GOT3 (cell line): ENCODE measurements at places on chromosomes 7 and 10.

DNA sequence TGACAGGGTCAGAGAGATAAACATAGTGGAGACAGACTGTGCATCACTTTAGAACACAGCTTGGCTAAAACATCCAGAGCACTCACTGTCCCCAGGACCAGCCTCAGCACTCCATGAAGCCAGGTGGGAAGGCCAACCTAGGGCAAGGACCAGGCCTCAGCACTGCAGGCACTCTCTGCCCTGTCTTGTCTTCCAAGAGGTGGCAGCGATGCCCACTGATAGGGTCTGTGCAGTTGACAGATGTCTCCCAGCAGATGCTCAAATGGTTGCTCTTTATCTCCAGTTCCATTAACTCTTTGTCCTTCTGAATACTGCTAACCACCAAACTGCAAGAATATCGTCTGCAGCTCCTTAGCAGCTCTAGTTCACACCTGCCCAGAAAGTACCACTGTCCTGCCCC lies 9.1 kb downstream of the DDX56 start:
- DNase-seq, result no peak

DNA sequence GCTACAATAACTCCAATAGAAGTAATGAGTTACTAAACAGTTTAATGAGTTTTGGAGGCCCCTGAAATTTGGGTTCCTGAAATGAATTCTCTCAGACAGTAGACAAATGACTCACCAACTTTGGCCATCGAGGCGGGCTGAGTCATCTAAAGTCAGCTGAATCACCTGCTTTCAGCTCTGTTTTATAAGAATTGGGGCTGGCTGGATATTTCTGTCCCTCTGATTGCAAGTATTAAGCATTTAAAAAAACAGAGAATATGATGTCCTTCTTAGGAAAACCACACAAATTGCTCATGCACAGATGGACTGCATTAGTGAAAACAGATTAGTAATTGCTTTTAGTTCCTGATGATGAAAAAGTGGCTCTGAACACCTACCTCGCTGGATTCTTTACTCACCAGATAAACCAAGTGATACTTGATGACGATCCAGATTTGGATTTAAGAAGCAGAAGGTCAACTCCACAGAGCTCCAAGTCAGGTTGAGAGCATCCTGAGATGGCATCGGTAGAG lies 59.1 kb downstream of the ZNF365 start:
- no peak for DNase-seq

DNA sequence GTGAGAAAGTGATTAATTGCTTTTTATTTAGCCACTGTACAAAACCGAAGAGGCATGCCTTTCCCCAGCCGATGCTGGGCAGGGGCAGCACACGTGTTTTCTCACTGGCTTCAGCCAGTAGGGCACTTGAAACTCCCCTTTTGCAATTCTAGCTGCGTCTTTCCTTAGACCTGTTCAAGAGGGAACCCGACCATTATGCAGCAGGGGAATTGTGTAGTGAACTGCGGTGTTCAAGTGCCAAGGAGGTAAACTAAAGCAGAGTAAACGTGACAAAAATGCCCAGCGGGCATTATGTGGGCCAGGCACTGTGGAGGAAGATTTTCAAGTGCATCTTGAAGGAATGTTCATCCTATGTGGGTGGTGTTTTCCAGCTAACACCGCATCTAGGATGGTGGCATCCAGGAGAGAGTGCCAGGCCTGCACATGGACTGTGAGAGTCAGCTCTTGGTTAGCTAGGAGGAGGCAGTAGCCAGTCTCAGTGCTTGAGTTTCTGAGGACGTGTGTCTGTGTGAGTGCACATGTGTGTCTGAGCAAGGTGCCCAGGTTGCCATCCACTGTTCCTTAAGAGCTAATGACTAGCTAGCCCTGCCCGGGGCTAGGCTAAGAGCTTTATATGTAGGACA lies 3.3 kb downstream of the WIPF3 start:
- no peak for DNase-seq

GRCh38 chr10:57102236-57102635 lies 741.2 kb upstream of the ZWINT start:
- DNase-seq, result no peak

DNA sequence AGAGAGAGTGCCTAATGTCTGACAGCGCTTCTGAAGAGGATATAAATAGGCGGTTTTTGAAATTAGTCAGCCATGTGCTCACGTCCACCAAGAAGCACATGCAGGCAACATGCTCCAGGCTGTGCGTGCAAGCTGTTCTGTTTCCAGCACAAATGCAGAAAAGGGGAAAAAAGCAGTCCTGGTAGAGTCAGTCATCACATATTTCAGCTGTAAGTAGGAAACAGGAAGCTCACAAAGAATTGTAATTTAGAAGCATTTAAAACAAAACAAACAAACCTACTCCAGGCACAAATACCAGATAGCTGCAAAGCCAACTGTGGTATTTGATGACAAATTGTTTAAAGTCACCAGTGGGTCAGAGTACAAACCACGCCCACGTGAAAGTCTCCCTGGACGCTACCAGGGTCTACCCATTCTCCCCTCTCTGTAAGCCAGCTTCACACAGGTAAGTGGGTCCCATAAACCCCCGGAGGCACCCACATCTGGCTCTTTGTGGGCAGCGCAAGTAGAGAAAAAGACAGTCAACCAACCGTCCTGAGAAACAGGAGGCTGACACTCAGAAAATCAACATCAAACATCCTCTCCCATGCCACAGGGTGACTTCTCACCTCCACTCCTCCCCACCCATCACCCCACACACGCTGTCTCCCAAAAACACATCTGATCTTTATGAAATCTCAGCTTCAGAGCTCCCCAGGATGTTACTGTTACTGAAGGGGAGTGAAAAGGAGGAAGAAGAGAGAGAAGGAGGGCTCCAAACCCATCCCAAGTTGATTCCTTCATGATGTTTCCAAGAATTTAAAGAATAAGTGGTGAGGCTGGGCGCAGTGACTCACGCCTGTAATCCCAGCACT lies 186.4 kb downstream of the FAM107B start:
- no peak for DNase-seq

DNA sequence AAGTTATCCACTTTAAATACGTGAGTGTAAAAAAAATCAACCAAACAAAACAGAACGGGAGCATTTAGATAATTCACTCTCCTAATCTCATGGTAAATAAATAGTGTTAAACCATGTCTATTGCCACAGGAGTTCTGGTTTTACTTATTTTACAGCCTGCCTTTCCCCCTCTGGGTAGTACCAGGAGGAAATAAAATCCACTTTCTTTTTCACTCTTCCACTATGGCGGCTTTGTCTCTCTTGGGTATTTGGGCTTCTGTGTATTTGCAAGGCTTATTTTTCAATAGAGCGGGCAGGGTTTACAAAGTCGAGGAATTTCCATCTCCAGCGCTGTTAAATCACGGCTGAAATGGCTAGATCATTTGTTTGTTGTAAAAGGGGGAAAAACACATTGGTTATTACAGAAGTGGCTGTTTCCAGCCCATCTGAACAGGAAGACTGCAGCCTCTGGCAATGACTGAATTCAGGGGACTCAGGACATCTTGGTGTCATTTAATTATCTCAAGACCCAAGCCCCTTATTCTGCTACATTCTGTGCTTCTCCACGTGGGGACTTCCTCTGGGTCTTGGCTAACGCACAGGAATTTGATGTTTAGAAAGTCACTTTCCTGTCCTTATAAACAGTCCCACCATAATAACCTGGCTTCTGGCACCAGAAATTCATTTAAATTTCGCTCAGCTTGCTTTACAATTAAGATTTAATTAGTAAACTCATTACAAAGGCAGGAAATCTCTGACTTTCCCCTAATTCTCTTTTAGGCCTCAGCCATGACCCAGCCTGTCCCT lies 323.9 kb downstream of the GATA3 start:
- no peak for DNase-seq

- no peak for DNase-seq
Observed at GRCh38 chr10:100744987-100745881, at the start of gene PAX2. Gene PAX2 (plus strand): TSS chr10:100745582. CDS start chr10:100746261, 679 bp downstream.

DNA sequence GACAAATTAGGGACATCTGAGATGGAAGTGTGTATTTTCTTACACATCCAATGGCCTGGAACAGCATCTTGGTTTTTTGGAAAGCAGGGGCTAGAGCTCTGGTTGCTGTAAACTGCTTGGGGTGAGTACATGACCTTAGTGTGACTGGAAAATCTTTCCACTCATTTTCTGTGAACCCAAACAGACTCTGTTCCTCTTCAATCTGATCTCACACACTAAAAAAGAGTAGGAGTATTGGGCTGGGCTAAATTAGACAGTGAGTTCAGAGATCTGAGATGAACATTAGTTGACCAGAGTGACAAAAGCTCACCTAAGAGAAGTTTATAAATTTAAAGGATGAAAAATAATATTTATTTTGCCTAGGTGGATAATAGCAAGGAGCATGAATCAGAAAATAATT lies 59.2 kb downstream of the OR13A1 start:
- no peak for DNase-seq

GRCh38 chr7:30465811-30466180 lies 12.8 kb downstream of the NOD1 start:
- no peak for DNase-seq

DNA sequence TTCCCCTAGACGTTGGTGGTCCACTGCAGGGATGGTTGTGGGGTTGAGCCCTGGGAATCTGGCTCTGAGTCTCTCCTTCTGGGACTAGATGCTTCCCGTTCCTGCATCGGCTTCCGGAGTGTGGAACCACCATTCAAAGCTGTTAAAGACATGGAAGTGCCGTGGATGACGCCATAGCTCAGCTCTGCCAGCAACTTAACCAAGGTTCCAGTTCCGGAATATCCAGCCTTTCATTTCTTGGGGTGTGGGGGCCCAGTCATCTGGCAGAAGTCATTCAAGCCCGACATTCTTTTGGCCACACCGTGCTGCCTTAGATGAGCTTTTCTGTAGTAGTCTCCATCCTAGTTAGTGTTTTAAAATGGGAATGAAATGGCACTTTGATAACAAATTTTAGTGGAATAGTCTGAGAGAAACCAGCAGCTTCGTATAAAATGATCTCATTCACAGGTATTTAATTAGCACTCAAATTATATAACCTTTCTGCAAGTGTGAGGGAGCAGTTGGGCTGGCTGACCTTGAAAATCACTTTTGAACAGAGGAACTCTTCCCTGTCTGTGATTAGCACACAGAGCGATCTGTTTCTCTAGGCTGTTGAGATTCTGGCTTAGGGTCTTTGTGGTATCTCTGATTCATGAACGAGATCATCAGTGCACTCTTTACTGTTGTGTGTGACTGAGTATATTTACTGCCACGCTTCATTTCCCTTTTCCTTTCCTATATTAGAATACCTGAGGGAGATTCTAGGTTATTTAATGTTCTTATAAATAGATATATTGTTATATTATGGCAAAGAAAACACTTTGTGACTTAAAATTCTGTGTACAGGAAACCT lies 19.9 kb downstream of the LMTK2 start:
- no peak for DNase-seq

GRCh38 chr7:141663081-141663849 lies 38.7 kb downstream of the DENND11 start:
- no peak for DNase-seq

DNA sequence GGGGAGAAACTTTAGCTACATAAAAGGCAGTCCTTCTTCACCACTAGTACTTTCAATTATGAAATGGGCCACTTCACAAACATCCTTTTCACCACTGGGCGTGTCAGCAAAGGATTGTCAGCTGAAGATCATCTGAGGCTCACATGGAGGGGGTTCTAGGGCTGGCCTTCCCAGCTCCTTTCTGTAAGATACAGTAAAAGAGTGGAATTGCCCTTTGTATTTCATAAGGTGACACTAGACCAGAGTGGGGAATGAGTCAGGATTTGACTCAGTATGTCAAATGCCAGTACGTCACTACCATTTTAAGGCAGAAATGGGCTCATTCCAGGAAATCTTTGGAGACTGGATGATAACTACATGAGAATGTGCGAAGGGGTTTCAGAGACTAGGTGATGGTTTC lies 21.2 kb upstream of the BLOC1S2 start:
- no peak for DNase-seq

DNA sequence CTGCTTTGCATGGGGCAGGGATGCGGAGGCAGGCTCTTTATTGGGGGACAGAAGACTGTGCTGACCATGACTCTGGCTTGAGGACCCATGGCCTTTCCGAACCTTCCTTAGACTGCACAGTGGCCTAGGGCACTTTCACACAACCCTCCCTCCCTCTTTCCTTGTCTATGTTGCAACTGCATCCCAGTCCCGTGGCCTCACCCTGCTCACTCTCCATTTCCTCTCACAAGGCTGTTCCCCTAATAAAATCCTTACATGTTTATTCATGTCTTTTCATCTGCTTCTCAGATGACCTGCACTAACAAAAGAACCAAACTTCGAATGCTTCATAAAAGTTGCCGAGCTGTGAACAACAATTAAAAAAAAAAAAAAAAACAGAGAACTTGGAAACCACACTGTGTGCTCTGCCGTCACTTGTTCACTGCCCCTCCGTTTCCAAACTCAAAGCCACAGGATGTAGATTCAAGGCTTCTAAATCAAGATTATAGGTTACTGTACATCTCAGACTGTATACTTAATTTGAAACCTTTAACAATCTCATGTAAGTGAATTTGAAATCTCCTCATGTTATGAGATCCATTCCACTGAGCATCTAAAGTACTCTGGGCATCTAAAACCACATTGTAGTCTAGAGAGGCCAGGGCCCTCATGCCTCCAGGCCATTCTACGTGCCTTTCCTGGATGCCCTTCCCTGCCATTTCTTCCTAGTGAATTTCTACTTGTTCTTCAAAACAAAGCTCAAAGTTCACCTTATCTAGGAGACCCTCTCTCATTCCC lies 265.9 kb downstream of the SNX13 start:
- no peak for DNase-seq

- no peak for DNase-seq
Observed at GRCh38 chr10:87887548-87888289, 24.3 kb downstream of the PTEN start.

DNA sequence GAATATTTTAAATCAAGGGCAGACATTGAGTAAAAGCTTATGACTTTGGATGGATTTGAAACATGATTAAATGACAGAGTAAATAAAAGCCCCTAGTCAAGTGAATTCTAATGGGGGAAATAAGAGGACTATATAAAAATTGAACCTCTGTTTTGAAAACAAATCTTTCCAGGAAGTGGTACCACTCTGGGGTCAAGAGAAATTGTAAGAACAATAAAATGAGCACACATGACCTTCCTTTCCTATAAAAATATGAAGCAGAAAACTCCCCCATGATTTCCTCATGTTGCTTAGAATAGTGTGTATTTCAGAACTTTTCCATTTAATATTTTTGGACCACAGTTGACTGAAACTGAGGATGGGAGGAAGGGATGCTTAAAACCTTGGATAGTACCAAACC lies 12.3 kb upstream of the CLDN12 start:
- no peak for DNase-seq

DNA sequence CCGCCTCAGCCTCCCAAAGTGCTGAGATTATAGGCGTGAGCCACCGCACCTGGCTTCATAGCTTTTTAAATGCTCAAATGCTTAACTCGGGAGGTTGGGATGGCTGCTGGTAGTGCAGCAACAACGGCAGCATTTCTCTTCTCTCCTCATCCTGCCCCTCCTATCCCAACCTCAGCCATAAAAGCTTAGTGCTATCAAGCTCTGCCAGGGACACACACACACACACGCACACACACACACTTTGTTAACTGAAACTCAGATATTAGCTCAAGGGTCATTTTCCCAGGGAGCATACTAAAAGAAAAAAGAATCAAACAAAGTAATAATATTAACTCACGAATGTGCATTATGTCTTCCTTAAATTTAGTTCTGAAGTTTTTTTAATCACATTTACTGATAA lies 63.0 kb upstream of the HPS1 start:
- DNase-seq, result no peak

GRCh38 chr7:6256677-6257535 lies 15.5 kb downstream of the CYTH3 start:
- no peak for DNase-seq
